Midbrain (tissue), 1 donor: ENCODE measurements at places on chromosomes 16 and 17.
A peak's percentile ranks its signal among the peaks of the same experiment; 100 is the strongest.

GRCh38 chr17:12193144-12193735 lies 172.6 kb downstream of the MAP2K4 start:
- no peak for DNase-seq

- no peak for DNase-seq
Measured at GRCh38 chr17:74217888-74218287, 4.5 kb downstream of the TTYH2 start.

GRCh38 chr17:64009571-64010402 lies 10.6 kb downstream of the ICAM2 start:
- no peak for DNase-seq

GRCh38 chr16:87765473-87765775 lies 362 bp downstream of the KLHDC4 start:
- DNase-seq = no peak

DNA sequence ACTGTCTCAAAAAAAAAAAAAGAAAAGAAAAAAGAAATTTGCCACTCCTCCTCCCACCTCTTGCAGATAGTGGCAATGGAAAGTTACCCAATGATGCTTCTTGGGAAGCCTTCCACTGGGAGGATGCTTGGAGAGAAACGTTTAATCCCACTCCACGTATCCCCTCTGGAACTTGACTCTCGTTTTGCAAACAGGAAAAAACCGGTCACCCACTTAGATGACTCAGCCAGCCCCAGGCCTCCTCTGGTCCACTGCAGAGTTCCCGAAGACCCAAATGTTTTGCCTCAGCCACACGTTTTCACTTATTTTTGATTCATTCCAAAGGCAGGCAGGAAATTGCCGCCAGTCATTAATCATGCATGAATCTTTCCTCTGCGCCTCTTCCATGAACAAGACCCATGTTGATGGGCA lies 9.3 kb upstream of the TNFRSF17 start:
- no peak for DNase-seq

DNA sequence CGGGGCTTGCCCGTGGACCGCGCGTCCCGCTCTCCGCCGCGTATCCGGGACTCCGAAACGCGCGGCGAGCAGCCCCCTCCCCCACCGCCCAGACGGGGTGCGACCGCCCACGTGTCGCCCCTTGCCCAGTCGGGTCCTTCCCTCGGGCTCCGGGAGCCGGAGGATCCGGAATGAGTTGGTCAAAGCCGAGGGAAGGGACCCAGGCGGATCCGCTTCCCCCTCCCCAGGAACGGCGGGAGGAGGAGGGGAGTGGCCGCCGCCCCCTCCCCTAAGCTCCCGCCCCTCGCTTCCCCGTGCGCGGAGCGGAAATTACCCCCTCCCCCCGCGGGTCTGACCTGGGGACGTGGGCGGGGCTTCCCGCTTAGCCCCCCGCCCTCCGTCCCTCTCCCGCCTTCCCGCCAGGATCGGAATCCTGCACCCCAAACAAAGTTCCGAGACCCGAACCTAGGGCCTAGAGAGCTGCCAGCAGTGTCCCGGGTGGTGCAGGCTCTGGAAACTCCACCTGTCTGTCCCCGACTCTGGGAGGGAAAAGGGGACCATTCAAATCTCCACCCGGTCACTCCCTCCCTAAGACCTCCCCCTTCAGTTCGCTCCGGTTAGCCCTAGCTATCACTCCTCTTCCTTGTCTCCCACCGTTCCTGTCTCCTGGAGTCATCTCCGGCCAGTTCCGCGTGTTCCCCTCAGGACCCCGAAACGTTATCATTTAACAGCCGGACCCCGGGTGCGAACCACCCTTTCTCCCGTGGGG lies 1.0 kb upstream of the IGF2BP1 start:
- no peak for DNase-seq

DNA sequence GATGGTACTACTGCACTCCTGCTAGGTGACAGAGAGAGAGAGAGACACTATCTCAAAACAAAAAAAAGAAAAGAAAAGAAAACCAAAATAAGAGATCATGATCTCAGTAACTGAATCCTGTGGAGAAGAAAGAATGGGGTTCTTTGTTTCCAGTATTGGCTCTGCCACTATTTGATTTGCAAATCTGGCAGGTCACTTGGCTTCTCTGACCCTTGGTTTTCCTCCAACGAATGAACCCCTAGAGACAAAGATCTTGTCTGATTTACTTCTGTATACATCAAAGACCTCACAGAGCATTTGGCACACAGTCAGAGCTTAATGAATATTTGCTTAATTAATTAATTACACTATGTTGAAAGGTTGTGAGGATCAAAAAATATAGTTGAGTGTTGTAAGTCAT lies 47.9 kb upstream of the NLK start:
- DNase-seq = peak; percentile 61

DNA sequence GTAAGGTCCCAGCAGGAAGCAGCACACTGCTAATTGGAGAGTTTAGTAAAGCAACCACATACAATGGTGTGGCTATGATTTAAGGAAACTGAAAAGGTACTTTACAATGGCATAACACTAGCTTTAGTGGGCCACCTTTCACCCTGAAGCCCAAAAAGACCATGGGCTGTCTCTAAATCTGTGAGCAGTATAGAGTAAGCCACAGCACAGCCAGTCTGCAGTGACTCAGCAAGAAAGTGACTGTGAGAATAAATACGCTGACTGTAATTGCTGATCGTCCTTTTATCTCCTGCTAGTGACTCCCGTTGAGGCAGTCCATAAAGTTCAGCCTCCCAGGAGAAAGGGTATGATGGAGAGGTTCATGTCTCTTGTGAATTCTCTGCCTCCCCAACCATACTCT lies 679.8 kb upstream of the KIF2B start:
- no peak for DNase-seq

DNA sequence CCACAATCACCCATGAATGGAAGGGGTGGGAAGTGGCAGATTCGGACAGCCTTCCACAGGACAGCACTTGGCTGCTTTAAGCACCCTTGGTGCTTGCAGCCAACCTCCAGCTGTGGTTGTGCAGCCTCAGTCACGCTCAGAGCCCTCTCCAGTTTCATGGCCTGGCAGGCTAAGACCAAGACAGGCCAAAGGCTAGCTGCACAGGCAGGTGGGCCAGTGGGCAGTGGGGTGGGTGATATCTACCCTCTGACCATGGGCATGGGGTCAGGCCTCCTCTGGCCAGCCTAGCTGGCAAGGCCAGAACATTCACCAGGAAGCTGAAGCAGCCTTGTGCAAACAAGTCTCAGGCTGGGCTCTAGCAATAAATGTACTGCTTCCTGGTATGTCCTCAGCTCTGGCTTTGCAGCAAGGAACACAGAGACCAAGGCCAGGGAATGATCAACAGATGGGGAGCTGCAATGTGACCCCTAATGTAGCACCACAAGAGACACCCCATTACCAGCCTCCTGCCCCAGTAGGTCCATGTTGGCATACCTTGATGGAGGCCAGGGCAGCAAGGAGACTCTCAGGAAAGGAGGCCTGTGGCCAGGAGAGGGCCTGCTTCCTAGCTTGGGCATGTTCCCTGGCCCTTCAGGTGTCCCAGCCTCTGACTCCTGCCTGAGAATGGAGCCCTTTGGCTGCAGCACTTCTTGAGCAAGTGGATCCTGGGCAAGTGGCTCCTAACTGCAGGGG lies 20.9 kb downstream of the HSD11B2 start:
- no peak for DNase-seq

DNA sequence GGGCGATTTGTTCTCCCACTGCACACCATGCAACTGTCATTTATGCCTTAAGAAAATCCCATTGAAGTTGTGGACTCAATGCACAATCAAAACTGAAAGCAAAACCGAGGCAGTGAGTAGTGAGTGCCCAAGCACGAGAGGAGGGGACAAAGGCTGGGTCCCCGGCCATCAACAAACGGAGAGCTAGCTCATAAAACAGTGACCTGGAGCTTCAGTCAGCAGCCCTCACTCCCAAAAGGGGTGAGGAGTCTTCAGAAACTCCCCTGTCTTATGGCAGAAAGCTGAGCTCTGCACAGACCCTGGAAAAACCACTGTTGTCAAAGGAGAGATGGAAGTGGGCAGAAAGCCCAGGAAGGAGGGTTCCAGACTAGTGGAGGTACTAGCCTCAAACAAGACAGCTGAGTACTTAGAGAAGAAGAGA lies 96.9 kb downstream of the ADCY9 start:
- DNase-seq = peak; percentile 29

DNA sequence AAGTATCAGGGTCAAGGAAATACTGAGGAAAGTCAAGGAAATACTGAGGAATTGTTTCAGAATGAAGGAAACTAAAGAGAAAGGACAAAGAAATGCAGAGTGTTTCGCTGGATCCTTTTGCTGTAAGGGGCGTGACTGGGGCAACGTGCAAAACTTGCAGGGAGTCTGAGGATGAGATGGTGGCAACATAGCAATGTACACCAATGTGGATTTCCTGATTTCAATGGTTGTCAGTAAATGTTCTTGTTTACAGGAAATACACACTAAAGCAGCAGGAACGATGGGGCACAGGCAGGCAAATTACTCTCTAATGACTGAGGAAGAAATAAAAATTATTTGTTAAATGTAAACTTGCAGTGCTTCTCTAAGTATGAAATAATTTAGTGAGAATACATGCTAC lies 34.4 kb downstream of the ZZEF1 start:
- no peak for DNase-seq

DNA sequence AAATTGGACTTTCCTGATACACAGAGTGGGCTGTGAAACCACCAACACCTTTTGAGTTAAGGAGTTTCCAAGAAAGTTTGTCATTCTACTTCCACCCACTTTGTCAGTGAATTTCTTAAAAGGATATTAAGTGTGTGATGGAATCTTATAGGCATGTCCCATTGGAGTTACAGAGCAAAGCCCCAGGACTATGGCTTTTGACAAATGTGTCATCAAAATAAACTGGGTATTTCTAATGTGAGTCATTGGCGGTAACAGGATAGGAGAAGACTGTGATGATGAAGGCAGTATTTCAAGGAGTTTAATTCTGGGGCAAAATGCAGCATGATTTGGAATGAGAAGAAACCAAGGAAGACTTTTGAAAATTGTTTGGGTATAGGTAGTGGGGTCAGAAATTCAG lies 1013.8 kb upstream of the EEF2KMT start:
- DNase-seq = no peak

GRCh38 chr17:14214271-14214670 lies 22.4 kb downstream of the CDRT15 start:
- no peak for DNase-seq

- DNase-seq = peak; percentile 52
Measured at GRCh38 chr17:17752821-17753321, 71.6 kb downstream of the RAI1 start.

GRCh38 chr16:17416461-17417311 lies 54.1 kb downstream of the XYLT1 start:
- DNase-seq = peak; percentile 69

DNA sequence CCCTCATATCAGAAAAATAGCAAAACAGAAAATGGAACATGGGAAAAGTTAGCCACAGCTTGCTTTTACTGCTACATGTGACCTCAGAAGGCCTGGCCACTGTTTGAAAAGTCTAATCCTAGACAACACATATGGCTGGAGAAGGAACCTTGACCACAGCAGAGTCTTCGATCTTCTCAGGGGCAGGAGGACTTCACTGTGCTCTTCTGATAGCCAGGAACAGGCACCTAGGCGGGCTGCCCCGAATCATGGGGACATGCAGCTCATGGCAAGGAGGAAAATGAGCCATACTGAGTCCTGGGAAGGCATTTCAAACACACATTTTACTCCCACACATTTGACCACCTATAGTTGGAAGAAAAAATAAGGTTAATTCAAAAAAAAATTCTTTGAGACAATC lies 31.1 kb upstream of the ADORA2B start:
- DNase-seq = no peak

- no peak for DNase-seq
Measured at GRCh38 chr16:72300892-72301291, 128.9 kb upstream of the PMFBP1 start.

DNA sequence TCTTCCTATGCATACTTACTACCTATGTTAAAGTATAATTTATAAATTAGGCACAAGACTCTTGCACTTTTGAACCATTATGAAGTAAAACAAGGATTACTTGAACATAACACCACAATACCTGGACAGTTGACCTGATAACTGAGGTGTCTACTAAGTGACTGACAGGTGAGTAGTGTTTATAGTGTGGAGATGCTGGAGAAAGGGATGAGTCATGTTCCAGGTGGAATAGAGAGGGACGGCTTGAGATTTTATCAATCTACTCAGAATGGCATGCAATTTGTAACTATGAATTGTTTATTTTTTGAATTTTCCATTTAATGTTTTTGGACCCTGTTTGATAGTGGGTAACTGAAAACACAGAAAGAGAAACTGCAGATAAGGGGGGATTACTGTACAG lies 287.6 kb downstream of the MAP2K6 start:
- DNase-seq = no peak
